ENCODE measurements at places on chromosomes 2 and 18.

DNA sequence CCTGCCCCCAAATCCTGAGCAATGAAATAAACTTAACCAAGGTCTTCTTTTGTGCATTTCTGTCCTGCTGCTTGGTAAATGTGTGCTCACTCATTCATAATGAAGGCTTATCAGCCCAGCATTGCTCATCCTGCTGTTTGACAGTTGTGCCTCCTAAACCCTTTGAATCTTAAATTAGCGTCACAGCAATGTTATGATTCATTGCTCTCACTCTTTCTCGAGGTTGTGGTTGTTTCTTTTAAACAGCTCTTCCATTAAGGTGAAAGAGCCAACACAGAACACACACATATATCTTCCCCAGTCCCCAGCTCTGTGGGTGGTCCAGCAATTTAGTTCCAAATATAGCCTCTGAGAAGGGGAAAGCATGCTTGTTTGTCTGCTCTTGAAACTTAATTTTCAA is 84.0 kb downstream of the EVA1A start:
- H3K4me1 ChIP-seq: peaks cover 24% of the 10 kb centered on the region
- no peak for DNase-seq
- H3K4me3 ChIP-seq: no peak overlapping the region
- no peaks in the 10 kb centered on the region for H3K36me3 ChIP-seq
- H3K27me3 ChIP-seq: peaks cover 3% of the 10 kb centered on the region
- H3K27ac ChIP-seq: no peak overlapping the region

DNA sequence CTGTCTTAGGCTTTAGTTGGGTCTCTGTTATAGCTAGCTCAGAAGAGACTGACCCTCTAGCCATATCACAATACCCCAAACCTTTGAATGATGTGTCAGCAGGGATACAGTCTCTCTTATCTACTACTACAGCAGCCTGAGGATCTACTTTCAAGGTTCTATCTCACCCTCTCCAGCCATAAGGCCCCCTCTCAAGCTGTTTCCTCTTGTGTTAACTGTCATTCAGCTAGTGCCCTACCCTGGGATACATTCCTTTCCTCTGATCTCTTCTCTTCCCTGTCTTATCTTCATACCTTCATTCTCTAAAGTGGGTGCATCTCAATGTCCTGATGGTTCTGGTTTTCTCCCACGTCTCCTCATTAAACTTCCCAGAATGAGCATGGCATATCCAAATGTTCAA is 434.7 kb downstream of the NRXN1 start:
- no peak overlapping the region for H3K27ac ChIP-seq
- DNase-seq: no peak
- peaks cover 6% of the 10 kb centered on the region for H3K4me1 ChIP-seq
- no peak overlapping the region for H3K4me3 ChIP-seq
- H3K36me3 ChIP-seq: no peaks in the 10 kb centered on the region
- no peaks in the 10 kb centered on the region for H3K27me3 ChIP-seq

DNA sequence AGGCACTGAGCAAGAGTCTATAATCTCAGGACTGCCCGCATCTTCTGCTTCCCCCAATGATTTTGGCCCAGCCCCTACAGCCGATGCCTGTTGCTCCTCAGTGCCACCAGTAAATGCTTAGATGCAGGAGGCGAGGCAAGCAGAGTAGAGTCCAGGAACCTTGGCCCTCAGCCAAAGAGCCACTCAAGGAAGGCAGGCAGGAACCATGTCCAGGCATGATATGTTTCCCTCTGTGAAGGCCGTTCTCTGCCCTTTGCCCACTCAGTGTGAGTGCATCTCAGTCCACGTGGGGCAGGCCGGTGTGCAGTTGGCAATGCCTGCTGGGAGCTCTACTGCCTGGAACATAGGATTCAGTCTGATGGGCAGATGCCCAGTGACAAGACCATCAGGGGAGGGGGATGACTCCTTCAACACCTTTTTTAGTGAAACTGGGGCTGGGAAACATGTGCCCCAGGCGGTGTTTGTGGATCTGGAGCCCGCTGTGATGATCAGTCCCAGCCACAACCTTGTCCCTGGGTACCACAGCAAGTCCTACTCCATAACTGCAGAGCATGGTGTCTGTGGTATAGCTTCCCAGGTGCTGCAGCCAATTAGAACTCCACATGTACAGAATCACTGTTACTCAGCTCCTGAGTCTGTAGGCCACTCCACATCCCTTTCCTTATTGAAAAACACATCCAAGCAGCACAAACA is 9.7 kb upstream of the DNAJB2 start:
- no peaks in the 10 kb centered on the region for H3K36me3 ChIP-seq
- peaks cover 46% of the 10 kb centered on the region for H3K27me3 ChIP-seq
- H3K27ac ChIP-seq: no peak overlapping the region

DNA sequence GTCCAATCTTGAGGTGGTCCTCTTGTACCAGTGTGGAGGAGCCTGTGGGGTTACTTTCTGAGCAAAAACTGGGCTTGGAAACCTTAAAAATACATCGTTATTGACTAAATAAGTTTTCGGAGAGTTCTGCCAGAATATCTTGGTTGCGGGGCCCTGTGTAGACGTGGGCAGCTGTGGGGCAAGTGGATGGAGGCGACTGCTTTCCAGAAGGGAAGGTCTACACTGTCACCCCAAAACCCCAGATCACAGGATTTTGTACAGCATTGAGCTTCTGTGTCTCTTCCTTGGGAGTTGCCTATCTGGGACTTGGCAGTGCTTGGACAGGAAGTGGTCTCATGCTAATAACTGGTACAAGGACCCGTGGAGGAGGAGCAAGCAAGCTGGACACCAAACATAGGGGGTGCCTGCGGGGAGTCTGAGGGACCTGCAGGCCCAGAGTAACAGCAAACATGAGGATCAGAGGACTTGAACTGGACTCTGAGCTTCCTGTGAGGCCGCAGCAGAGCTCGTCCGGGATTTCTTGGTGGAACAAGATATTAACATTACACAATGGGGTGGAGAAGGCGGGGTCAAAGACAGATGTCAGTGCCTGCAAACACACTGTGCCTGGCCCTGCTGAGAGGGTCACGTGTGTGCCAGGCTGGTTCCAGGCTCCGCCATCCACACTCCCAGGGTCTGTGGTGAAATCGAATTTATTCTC is 48.0 kb upstream of the CTLA4 start:
- H3K36me3 ChIP-seq: no peaks in the 10 kb centered on the region
- H3K4me3 ChIP-seq: no peak overlapping the region
- no peak for DNase-seq

DNA sequence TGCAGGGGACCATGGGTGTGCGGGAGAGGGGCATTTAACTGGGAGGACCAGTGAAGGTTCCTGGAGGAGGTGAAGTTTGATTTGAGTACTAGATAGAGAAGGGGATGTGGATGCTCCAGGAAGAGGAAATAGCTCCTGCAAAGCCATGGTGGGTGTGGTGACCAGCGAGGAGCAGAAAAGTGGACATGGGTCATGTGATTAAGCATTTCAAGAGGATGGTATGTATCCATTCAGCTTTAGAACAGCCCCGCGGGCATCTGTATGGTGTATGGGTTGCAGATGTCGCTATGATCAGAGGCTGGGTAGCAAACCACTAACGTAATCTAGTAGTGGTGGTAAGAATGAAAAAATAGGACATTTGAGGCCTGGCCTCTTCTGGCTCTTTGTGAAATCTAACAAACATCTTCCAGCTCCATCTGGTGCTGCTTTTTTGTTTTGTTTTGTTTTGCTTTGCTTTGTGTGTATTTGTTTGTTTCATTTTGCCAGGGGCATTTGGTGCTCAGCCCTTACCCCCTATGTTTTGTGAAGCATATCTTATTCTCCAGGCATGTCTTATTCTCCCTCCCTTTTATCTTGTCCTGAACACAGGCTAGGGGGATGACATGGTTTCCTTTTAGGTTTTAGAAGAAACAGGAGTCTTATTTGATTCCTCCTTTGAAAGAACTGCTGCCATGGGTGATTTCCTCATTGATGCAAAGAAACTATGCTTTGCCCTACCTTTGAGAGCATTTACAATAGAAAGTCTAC is 226.1 kb downstream of the LRRTM1 start:
- peaks cover 5% of the 10 kb centered on the region for H3K36me3 ChIP-seq
- peaks cover 24% of the 10 kb centered on the region for H3K4me1 ChIP-seq
- DNase-seq: no peak
- H3K4me3 ChIP-seq: no peak overlapping the region
- H3K27me3 ChIP-seq: no peaks in the 10 kb centered on the region
- H3K27ac ChIP-seq: no peak overlapping the region

- no peak for DNase-seq
- H3K27me3 ChIP-seq: peaks cover 2% of the 10 kb centered on the region
- no peak overlapping the region for H3K27ac ChIP-seq
- H3K36me3 ChIP-seq: peaks cover 26% of the 10 kb centered on the region
- H3K4me1 ChIP-seq: no peaks in the 10 kb centered on the region
Observed at GRCh38 chr2:72789241-72789640, 36.6 kb downstream of the EXOC6B start.

GRCh38 chr2:97870396-97870843 is 125.3 kb downstream of the TMEM131 start:
- DNase-seq: no peak
- peaks cover 23% of the 10 kb centered on the region for H3K4me1 ChIP-seq
- H3K27me3 ChIP-seq: no peaks in the 10 kb centered on the region
- H3K4me3 ChIP-seq: no peak overlapping the region

DNA sequence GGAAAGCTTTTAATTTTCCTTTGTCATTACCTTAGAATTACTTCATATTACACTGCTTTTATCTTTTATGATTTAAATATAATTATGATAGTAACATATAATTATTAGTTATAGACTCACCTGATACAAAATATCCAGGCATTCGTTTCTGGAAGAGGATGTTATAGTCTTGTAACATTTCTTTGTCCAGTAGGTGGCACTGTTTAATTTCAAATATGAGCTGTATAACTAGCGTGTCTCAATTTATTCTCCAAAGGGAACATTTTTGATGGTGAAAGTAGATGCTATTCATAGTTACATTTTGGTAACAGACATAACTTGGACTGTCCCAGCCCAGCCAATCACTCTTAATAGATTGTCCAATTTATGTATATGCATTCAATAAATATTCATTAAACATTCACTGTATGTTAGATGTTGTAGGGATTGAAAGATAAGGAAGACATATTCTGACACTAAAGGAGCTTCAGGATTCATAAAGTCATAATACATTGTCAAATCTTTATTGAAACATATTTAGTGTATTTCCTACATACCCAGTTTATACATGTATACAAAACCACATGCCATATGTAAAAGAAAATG is 19.2 kb downstream of the DAW1 start:
- H3K27me3 ChIP-seq: no peaks in the 10 kb centered on the region
- DNase-seq: peak; percentile 15
- no peak overlapping the region for H3K4me3 ChIP-seq
- peaks cover 7% of the 10 kb centered on the region for H3K4me1 ChIP-seq

DNA sequence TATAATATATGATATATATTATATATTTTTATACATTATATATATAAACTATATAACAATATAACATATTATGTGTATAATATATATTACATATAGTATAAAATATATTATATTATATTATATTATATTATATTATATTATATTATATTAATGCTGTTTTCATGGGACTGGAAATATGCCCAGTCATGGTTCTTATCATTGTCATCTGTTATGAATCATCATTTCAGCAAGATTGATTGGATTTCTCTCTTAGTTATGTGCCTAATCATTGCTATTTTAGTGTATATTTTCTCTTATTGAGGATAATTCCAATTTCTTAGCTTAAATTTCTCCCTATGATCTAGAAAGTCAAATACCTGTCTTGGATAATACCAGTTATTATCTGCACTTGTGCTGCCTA is 617.8 kb downstream of the TRIB2 start:
- DNase-seq: no peak
- no peaks in the 10 kb centered on the region for H3K4me1 ChIP-seq
- no peak overlapping the region for H3K27ac ChIP-seq
- H3K4me3 ChIP-seq: no peak overlapping the region

GRCh38 chr2:49978341-49978740 is 824.0 kb upstream of the FSHR start:
- no peak overlapping the region for H3K4me3 ChIP-seq
- H3K27ac ChIP-seq: peak overlapping the region; percentile 22
- no peaks in the 10 kb centered on the region for H3K36me3 ChIP-seq
- H3K4me1 ChIP-seq: peaks cover 21% of the 10 kb centered on the region
- DNase-seq: no peak
- no peaks in the 10 kb centered on the region for H3K27me3 ChIP-seq

GRCh38 chr2:100278986-100279385 is 43.3 kb downstream of the LONRF2 start:
- peaks cover 3% of the 10 kb centered on the region for H3K27me3 ChIP-seq
- no peak overlapping the region for H3K27ac ChIP-seq
- H3K4me1 ChIP-seq: peaks cover 12% of the 10 kb centered on the region
- no peak for DNase-seq

GRCh38 chr2:222892321-222892720 is 31.5 kb downstream of the ACSL3 start:
- H3K36me3 ChIP-seq: peaks cover 51% of the 10 kb centered on the region
- DNase-seq: no peak
- no peak overlapping the region for H3K27ac ChIP-seq
- H3K27me3 ChIP-seq: no peaks in the 10 kb centered on the region

DNA sequence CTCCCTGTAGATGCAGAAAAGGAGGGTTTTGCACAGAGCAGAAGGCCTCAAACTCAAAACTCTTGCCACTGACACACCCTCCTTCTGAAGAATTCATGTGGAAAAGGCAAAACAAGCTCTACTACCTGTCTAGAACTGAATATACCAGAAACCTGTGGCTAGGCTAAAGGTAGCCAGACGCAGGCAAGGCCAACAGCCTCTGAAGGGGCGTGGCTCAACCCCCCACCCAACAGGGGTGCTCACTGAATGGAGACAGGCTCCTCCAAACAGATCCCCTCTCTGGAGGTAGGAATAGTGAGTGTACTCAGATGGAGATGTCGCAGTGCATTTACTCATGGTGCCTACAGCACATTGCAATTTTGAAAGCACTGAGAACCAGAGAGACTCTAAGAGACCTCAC is 3.0 kb upstream of the STK17B start:
- no peak overlapping the region for H3K4me3 ChIP-seq
- no peak overlapping the region for H3K27ac ChIP-seq
- no peak for DNase-seq

DNA sequence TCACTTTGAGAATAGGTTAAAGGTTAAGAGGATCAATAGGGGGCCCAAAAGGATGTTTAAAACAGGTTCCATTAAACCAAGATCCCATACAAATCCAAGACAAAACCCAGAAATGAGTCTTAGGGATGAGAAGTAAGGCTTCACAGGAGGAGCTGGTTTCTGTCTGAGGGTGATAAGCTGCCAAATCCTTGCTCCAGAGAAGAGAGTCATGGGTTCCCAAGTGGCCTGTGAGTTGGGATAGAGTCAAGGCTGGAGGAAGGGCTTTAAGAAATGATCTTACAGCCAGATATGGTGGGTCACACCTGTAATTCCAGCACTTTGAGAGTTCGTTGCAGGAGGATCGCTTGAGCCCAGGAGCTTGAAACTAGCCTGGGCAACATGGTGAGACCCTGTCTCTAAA is 40.2 kb upstream of the LCLAT1 start:
- H3K36me3 ChIP-seq: no peaks in the 10 kb centered on the region
- peaks cover 2% of the 10 kb centered on the region for H3K27me3 ChIP-seq
- DNase-seq: no peak
- no peak overlapping the region for H3K4me3 ChIP-seq

- H3K4me1 ChIP-seq: peaks cover 14% of the 10 kb centered on the region
- no peak for DNase-seq
- no peak overlapping the region for H3K4me3 ChIP-seq
Observed at GRCh38 chr2:120660056-120660694, 75.5 kb upstream of the GLI2 start.
